ENCODE measurements at places on chromosomes 4 and X.

DNA sequence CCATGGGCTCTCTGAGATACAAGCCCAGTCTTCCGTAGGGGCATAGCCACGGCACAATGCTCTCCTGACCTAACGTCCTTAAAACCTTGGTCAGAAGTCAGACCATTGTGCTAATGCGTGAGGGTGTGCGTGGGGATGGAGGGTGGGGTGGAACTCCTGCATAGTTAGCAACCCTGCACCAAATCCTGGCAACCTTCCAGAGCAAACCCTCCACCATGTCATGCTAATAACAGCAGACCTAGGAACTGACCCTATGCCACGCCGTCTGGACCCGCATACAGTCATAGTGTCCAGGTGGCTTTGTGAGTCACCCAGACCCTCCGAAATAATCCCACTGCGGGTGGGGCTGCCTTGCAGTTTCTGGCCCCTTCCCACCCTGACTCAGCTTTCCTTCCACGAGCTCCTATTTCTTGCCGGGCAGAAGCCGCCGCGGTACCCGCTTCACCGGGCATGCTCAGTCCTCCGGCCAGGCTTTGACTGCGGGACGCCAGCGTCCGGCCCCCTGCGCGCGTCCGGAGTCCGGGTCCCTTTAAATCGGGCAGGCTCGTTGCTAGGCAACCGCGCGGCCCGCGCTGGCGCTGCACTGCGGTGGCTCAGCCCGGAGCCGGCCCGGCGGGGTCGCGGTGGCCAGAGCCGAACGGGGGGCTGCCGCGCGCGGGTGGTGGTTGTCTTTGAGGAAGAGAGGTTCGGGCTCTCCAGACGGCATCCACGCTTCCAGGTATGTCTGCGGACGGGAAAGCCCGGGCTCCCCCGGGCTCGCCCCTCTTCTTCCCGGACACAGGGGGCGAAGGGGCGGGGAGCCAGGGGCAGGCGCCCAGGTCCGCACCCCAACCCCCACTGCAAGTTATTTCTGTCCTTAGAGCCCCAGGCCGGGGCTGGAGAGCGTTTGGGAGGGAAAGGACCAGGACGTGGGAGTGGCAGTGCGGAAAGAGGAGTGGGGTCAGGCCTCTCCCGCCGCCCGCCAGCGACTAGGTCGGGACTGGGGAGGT is at the start of gene CCDC160:
Gene CCDC160 (plus strand): TSS at position 557 of the 989 bp plus-strand sequence. CDS start 7,619 bp downstream, outside the sequence.
- peak within 1 kb of the TSS; percentile 74 for H3K4me3 ChIP-seq
- H3K27ac ChIP-seq, result peak within 1 kb of the TSS; percentile 66
- H3K36me3 ChIP-seq, result no peaks in the 10 kb centered on the region
- no peaks in the 10 kb centered on the region for H3K27me3 ChIP-seq

- no peaks in the 10 kb centered on the region for H3K27me3 ChIP-seq
Observed at GRCh38 chr4:86846921-86847320, 2.3 kb downstream of the SLC10A6 start.

DNA sequence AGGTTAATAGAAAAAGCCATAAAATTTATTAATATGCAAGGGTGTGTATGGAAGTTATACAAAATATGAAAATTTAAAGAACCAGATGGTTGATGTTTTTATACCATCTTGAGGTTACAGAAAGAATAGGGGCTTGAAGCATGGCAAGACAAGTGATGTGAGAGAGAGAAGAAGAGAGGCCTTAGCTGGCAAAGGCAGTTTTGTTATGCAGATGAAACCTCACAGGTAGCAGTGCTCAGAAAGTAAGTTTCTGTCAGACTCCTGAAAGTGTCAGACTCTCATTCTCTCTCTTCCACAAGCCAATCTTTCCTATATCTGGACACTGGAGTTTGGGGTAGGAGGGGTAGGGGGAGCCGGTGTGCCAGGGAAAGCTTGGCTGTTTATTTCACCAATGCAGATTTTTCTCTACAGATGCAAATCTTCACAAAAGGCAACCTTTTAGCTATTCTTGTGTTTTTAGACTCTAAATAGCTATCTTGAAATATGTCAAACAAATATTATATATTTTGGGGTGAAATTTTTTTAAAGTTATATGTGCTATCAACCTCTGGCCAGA is 124.5 kb downstream of the CFAP299 start:
- H3K36me3 ChIP-seq, result no peaks in the 10 kb centered on the region
- no peak overlapping the region for H3K4me3 ChIP-seq
- H3K27ac ChIP-seq, result no peak overlapping the region

DNA sequence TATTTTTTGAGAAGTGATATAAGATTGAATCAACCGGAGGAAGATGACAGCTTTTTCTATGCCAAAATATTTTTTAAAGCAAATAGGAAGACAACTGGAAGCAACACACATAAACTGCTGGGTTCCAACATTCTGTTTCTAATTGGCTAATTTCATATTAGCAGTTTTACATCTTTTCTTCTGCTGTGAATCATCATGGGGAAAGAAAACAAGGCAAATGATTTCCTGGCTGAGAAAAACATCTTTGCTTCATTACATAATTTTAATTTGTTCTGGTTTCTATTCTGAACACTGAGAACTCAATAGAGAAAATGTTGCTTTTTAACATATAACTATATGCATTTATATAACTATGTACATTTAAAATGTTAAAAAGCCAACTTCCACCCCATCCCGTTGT is 2518.5 kb downstream of the ARAP2 start:
- no peak for DNase-seq
- no peaks in the 10 kb centered on the region for H3K36me3 ChIP-seq
- H3K27me3 ChIP-seq, result no peaks in the 10 kb centered on the region
- no peak overlapping the region for H3K27ac ChIP-seq
- no peak overlapping the region for H3K4me3 ChIP-seq

GRCh38 chrX:124342174-124342867 is 4.0 kb upstream of the SH2D1A start:
- H3K27ac ChIP-seq, result no peak overlapping the region
- no peaks in the 10 kb centered on the region for H3K4me1 ChIP-seq
- H3K4me3 ChIP-seq, result no peak overlapping the region
- H3K36me3 ChIP-seq, result no peaks in the 10 kb centered on the region
- no peaks in the 10 kb centered on the region for H3K27me3 ChIP-seq

DNA sequence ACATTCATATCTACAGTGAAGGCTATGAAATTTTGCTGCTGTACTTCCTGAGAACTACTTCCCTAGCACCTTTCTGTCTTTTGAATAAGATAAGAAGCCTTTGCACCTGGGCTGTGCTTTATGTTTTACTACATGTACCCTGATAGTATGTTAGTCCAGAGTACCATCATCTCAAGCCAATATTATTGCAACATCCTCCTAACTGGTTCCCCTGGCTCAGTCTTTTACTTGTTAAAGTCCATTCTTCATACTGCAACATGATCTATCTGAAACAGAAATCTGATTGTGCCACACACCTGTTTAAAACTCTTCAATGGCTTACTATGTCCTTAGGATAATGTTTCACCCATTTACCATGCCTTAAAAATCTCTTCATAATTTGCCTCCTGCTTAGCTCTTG is 102.3 kb downstream of the AGTR2 start:
- H3K36me3 ChIP-seq, result no peaks in the 10 kb centered on the region
- H3K27ac ChIP-seq, result no peak overlapping the region
- no peak overlapping the region for H3K4me3 ChIP-seq
- no peak for DNase-seq

- no peak overlapping the region for H3K27ac ChIP-seq
- H3K4me1 ChIP-seq, result peaks cover 2% of the 10 kb centered on the region
- DNase-seq, result no peak
- no peaks in the 10 kb centered on the region for H3K27me3 ChIP-seq
- H3K4me3 ChIP-seq, result no peak overlapping the region
Observed at GRCh38 chr4:113618205-113618604, 143.3 kb downstream of the CAMK2D start.

- DNase-seq, result no peak
- H3K4me1 ChIP-seq, result no peaks in the 10 kb centered on the region
- no peak overlapping the region for H3K27ac ChIP-seq
- no peaks in the 10 kb centered on the region for H3K27me3 ChIP-seq
- H3K4me3 ChIP-seq, result no peak overlapping the region
Observed at GRCh38 chrX:149858592-149858991, 22.4 kb upstream of the MAGEA8 start.

DNA sequence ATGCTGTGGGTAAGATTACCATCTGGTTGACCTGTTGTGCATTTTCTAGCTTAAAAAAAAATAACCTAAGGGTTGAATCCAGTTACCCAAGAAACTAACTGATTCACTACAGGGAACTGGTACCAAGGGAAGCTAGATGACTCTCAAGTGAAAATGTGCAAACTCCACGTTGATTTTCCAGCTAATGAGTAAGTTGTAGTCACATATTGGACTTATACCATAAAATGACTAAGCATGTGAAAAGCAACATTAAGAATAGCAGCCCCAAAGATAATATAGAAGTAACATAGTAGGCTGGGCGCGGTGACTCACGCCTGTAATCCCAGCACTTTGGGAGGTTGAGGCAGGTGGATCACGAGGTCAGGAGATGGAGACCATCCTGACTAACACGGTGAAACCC is 270.9 kb downstream of the SPRY1 start:
- no peaks in the 10 kb centered on the region for H3K4me1 ChIP-seq
- no peak overlapping the region for H3K27ac ChIP-seq
- H3K4me3 ChIP-seq, result no peak overlapping the region
- no peak for DNase-seq
- no peaks in the 10 kb centered on the region for H3K27me3 ChIP-seq

GRCh38 chrX:39550795-39551361 is 546.9 kb downstream of the BCOR start:
- no peak overlapping the region for H3K27ac ChIP-seq
- no peak for DNase-seq
- no peaks in the 10 kb centered on the region for H3K36me3 ChIP-seq
- H3K4me3 ChIP-seq, result no peak overlapping the region
- H3K4me1 ChIP-seq, result no peaks in the 10 kb centered on the region
- H3K27me3 ChIP-seq, result no peaks in the 10 kb centered on the region

GRCh38 chrX:19070555-19070994 is 51.7 kb downstream of the ADGRG2 start:
- H3K4me1 ChIP-seq, result no peaks in the 10 kb centered on the region
- no peaks in the 10 kb centered on the region for H3K36me3 ChIP-seq
- no peak overlapping the region for H3K4me3 ChIP-seq
- H3K27ac ChIP-seq, result no peak overlapping the region
- no peaks in the 10 kb centered on the region for H3K27me3 ChIP-seq
- DNase-seq, result no peak

DNA sequence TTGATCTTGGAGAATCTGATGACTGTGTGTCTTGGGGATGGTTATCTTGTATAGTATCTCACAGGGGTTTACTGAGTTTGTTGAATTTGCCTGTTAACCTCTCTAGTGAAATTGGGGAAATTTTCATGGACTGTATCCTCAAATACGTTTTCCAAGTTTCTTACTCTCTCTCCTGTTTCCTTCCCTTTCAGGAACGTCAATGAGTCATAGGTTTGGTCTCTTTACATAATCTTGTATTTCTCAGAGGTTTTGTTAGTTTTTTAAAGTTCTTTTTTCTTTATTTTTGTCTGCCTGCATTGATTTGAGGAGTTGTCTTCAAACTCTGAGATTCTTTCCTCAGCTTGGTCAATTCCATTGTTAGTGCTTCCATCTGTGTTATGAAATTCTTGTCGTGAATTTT is 227.7 kb upstream of the GPRIN3 start:
- H3K36me3 ChIP-seq, result no peaks in the 10 kb centered on the region
- DNase-seq, result no peak
- H3K4me1 ChIP-seq, result peaks cover 3% of the 10 kb centered on the region

- no peak overlapping the region for H3K27ac ChIP-seq
- no peak for DNase-seq
- no peaks in the 10 kb centered on the region for H3K4me1 ChIP-seq
- no peaks in the 10 kb centered on the region for H3K27me3 ChIP-seq
Observed at GRCh38 chr4:78601013-78601412, 49.4 kb downstream of the ANXA3 start.

GRCh38 chr4:15855804-15856475 is 77.8 kb downstream of the CD38 start:
- no peak overlapping the region for H3K4me3 ChIP-seq
- no peaks in the 10 kb centered on the region for H3K4me1 ChIP-seq
- H3K27ac ChIP-seq, result no peak overlapping the region

DNA sequence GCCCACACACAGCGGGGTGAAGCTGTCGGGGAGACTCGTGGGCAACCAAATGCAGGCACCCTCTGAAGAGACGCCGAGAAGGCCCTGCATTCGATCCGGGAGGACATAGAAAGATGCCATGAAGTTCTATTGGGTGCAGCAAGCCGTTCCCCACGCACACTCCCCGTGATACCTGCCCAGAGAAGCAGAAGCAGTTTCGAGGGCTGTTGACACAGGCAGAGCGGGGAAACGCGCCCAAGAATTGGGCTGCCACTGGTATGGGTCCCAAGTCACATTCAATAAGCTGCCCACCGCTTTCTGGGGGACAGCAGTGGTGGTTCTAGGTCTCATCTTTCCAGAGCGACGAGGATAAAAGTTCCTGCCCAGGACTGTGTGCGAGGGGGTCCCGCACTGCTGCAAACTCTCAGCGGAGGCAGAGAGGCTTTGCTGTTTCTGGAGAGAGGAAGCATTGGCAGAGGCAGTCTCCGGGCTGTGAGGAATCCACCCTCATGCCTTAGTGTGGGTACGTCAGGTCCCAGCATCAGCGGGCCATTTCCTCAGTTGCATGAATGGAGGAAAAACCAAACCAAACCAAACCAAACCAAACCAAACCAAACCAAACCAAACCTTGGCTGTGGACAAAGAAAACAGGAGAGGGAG is 10.1 kb downstream of the PITX2 start:
- H3K27me3 ChIP-seq, result peaks cover 73% of the 10 kb centered on the region
- peaks cover 17% of the 10 kb centered on the region for H3K4me1 ChIP-seq
- H3K36me3 ChIP-seq, result no peaks in the 10 kb centered on the region
- H3K27ac ChIP-seq, result no peak overlapping the region
- DNase-seq, result peak; percentile 5

GRCh38 chr4:184437565-184438265 is 36.6 kb downstream of the IRF2 start:
- no peaks in the 10 kb centered on the region for H3K36me3 ChIP-seq
- no peak overlapping the region for H3K27ac ChIP-seq
- no peaks in the 10 kb centered on the region for H3K27me3 ChIP-seq
- no peak for DNase-seq

GRCh38 chrX:124395145-124395880 is 49.0 kb downstream of the SH2D1A start:
- DNase-seq, result no peak
- H3K27ac ChIP-seq, result no peak overlapping the region
- H3K4me3 ChIP-seq, result no peak overlapping the region
- no peaks in the 10 kb centered on the region for H3K4me1 ChIP-seq
- H3K36me3 ChIP-seq, result no peaks in the 10 kb centered on the region

- H3K4me1 ChIP-seq, result no peaks in the 10 kb centered on the region
- H3K27me3 ChIP-seq, result no peaks in the 10 kb centered on the region
- H3K4me3 ChIP-seq, result no peak overlapping the region
- no peak overlapping the region for H3K27ac ChIP-seq
- no peak for DNase-seq
- no peaks in the 10 kb centered on the region for H3K36me3 ChIP-seq
Observed at GRCh38 chr4:89486042-89486441, 178.4 kb upstream of the GPRIN3 start.

- no peaks in the 10 kb centered on the region for H3K36me3 ChIP-seq
- no peak overlapping the region for H3K27ac ChIP-seq
- H3K4me1 ChIP-seq, result no peaks in the 10 kb centered on the region
Observed at GRCh38 chr4:59535541-59535940, 1664.6 kb upstream of the ADGRL3 start.

DNA sequence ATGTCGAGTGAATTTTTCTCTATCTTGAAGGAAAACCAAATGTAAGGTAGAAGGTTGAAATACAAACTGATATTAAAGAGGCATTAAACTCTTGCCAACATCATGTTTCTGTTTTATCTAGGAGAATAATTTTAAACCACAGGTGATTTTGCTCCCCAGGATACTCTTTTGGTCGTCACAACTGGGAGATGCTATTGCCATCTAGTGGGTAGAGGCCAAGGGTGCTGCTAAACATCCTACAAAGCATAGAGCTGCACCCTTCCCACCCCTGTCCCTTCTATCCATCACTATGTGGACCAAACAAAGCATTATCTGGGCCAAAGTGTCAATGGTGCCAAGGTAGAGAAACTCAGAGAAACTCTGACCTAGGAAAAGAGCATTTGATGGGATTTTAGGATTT is 154.6 kb upstream of the MAGEB2 start:
- no peaks in the 10 kb centered on the region for H3K36me3 ChIP-seq
- peak; percentile 11 for DNase-seq
- no peaks in the 10 kb centered on the region for H3K27me3 ChIP-seq
- H3K4me1 ChIP-seq, result no peaks in the 10 kb centered on the region
